GM03348 (cell line): ENCODE measurements at places on chromosomes 12 and 14.

GRCh38 chr12:70101064-70101463 is 142.2 kb upstream of the CNOT2 start:
- no peak for DNase-seq

DNA sequence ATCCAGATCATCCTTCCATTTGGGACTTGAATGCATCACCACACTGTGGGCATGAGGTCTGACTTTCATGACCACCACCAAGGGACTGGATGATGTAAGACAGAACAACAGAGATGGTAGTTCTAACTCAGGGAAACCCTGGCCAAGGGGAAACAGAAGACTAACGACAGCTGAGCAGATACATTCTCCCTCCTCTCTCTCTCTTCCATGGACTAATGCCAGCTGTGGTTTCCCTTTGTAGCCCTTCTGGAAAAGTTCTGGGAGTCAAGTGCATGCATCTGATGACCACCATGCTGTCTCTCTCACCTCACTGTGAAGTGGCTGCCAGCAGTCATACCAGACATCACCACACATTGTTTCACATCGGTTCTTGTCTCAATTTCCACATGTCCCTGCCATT is 3.4 kb downstream of the TAS2R30 start:
- DNase-seq, result no peak

DNA sequence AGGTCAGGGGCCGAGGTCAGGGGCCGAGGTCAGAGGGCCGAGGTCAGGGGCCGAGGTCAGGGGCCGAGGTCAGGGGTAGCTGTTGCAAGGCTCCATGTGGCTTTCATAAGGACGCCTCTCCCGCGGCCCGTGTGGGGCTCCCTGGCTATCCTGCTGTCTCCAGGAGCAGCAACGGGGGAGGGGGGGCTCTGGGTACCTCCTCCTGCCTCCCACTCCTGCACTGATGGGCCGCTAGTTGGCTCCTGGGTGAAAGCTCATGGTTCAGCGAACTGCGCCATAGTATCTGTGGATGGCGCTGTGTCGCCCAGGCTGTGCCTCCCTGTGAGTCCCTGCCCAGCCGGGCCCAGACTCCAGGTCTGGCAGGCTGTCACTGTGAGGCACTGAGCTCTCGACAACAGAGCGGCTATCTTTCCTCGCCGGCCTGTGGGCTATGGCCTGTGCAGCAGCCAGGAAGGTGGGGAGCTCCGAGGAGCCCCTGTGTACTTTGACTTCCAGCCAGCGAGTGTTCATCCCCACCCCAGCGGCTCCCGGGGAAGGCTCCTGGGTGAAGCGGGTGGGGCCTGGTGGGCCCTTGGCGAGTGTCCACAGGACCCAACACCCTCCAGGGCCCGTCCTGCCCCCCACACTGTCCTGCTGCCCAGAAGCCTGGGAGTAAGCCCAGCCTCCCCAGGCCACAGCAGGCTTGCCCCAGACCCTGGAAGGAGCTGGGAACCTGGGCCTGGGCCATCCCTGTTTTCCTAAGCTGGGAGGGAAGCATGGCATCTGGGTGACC is 8.1 kb downstream of the RFLNA start:
- DNase-seq, result no peak

DNA sequence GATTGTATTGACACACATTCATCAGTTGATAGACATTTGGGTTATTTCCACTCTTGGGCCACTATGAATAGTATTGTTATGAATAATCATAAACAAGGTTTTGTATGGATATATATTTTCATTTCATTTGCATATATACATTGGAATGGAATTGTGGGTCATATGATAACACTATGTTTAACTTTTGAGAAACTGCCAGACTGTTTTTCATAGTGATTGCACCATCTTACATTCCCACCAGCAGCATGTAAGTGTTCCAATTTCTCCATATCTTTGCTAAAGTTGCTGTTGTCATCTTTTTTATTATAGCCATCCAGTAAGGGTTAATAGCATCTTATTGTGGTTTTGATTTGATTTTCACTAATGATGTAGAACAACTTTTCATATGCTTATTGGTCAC is 198.5 kb upstream of the PPFIA2 start:
- DNase-seq, result no peak

DNA sequence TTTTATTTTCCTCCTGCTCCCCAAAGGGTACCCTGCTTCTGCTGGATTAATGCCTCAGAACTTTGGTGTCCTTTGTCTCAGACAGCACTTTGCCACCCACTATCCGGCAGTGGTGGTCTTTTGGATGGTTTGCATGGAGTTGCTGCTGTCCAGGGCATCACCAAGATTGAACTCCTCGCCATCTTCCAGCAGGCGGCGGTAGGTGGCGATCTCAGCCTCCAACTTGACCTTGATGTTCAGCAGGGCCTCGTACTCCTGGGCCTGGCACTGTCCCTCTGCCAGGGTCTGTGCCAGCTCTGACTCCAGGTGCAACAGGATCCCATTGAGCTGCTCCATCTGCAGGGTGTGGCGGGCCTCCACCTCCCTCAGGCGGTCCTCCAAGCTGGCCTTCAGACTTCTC is 9.4 kb upstream of the NOPCHAP1 start:
- DNase-seq, result no peak

DNA sequence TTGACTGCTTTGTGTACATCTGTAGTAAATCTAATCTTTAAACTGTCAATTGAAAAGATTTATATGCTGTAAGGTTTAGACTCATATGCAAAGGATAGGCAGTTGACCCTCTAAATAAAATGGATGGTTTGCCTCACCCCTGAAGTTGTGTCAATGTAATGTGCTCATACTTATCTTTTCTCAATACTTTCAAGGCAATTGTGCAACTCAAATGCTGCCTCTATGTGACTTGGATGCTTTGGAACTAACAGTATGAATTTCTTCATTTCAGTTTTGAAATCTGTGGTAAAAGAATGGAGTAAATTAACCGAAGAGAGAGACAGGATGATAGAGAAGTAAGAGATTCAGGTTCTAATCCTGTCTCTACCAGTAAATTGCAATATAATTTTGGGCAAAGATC is 9.7 kb downstream of the PDE6H start:
- no peak for DNase-seq

DNA sequence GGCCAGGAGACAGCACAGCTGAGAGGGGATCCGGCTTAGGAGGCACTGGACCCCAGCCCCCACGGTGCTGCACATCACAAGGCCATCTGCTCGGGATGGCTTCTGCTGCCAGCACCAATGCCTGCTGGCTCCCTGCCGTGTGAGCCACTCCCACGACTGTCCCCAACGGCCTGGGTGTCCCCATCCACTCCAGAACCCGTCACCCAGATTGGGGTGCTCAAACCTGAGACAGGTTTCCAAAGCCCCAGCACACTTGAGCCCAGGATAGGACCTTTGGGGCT is 102.4 kb downstream of the RFLNA start:
- DNase-seq, result no peak

- DNase-seq, result no peak
Measured at GRCh38 chr12:96824074-96824837, 82.8 kb upstream of the NEDD1 start.

GRCh38 chr12:93008044-93008778 is 79.1 kb upstream of the EEA1 start:
- DNase-seq, result no peak

DNA sequence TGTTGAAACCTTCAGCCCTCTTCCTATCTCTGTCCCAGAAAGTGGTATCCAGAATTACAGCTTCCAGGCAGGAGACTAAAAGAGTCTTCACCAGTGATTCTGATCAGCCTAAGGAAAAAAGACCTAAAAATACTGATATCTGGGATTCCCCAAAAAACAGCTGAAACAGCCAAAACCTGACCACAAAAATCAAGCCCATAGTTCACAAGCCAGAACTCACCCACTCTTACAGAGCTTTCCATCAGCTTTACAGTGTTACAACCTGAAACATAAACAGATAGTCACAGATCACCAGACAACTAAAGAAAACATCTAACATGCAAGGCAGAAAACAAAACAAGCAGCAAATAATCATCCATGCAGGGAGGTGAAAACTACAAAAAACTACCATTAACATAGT is 26.0 kb upstream of the TSPAN8 start:
- no peak for DNase-seq

DNA sequence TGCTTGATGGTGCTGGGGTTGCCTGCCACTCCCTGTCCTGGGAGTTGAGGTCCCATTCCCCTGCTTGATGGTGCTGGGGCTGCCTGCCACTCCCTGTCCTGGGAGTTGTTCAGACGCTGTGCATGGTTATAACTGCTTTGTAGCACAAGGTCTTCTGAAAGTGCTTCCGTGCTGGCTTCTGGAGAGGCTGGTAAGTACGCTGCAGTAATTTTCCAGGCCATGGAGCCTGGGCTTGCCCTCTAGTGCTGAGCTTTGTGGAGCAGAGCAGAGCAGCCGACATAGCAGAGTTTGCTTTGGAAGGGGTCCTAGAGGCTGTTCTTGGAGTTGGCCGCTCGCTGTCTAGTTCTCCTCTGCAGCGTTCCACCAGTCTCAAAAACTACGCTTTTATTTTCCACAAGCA is 6.3 kb downstream of the B4GALNT3 start:
- DNase-seq, result no peak

GRCh38 chr14:63343878-63344277 is 25.1 kb upstream of the GPHB5 start:
- no peak for DNase-seq

GRCh38 chr12:31853520-31853919 is 105.7 kb upstream of the RESF1 start:
- DNase-seq, result no peak
